Fibroblast of villous mesenchyme (primary cell): ENCODE measurements at places on chromosomes 7 and 10.

- no peak for DNase-seq
Measured at GRCh38 chr7:28560767-28561166, 148.4 kb downstream of the CREB5 start.

DNA sequence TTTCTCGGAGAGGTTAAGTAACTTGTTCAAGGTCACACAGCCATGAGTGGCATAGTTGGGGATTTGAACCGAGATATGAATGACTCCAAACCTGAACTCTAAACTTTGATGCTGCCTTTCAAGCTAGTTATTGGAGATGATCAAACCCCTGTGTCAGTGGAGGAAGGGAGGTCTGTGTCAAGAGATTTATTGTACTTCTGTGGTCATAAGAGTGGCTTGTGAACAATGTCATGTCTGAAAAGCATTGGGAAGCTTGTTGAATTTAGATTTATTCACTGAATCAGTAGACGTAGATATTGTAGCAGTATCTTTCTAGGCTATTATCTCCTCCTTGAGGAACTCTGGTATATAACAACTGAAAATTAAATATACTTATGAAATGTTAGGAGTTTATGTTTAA lies 27.3 kb downstream of the SNX10 start:
- no peak for DNase-seq

DNA sequence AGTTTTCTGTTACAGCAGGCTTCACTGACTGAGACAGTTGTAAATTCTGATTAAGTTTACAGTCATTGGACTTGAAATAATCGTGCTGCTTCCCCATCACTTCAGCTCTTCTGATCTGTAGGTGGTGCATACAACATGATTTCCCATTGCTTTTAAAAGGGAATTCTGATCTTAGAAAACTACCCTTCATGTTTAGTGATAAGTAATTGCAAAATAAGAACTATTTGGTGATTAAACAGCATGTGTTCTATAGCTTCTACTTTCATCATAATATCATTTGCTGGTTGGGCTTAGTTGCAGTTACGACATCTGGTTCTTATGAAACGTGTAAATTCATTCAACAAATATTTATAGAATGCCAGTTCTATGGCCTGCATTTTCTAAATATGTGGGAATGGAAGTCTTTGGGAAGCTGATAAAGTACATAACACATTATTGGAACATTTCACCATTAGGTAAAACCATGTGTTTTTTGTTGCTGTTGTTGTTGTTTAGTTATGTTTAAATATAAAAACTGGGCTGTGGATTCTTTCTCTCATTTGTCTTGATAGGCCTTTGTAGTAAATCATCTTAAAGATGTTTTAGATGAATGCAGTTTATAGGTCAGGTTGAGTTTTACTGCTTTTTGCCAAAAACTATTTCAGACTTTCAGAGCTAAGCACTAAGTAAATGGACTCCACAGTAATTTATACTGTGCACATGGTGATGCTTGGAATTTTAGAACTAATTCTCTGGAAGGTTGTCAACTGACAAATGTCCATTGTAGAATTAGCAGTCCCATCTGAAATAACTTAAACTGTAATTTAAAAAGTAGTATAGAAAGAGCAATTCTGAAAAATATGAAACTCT lies 13.1 kb downstream of the GNAI1 start:
- DNase-seq = peak; percentile 98

GRCh38 chr10:20065814-20066213 lies 249.6 kb downstream of the PLXDC2 start:
- no peak for DNase-seq

- no peak for DNase-seq
Measured at GRCh38 chr10:5651388-5651764, 15.0 kb downstream of the ASB13 start.
